ENCODE measurements at places on chromosomes 12 and 14.

DNA sequence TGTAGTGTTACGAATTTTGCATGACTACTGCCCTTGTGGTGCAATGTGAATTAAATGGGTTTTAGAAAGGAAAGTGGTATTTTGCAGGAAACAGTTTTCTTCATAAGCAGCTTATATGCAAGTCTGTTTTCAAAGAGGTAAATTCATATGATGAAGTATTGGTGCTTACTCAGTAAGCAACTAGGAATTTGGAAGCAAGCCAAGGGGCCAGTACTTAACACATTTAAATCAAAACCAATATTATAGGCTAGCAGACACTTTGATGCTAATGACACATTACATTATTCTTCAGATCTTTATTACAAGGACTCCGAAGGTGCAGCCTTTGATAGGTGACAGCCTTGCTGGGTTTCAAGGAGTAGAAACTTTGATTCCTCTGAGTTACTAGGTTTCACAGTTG is 23.1 kb downstream of the MGAT4C start:
- no peak for DNase-seq

DNA sequence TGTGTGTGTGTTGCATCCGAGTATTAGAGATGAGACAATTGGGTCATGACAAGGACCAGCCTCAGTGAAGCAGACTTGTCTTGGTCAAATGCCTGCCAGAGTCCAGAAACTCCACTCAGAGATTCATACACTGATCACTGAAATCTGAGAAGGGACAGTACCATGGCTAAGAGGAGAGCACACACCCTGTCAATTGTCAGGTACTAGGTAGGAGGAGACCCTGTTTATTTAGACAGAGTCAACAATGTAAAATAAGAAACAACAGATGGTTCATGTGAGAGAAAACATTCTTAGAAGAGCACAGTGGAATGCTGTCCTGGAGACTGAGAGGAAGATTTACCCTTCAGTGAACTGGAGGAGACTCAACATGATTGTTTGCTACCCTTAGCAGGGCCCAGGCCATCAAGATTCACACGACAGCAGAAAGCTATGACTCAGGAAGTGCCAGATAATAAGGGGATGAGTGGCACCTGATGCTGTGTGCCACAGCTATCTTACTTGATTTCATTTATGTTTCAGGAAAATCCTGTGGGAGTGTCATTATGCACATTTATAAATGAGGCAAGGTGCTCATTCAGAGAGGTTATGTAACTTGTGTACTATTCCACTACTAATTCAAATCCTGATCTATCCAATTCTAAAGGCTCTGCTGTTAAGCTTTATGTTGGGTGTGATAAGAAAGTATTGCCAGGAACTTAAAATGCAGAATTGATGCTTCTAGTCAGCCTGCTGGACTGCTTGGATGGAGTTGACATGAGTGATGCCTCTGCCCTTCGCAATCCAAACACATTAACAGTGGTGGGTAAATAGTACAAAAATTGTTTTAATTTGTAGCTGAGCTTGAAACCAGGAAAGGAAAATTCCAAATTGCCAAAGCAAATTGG is 136.6 kb upstream of the NEDD1 start:
- DNase-seq: no peak

DNA sequence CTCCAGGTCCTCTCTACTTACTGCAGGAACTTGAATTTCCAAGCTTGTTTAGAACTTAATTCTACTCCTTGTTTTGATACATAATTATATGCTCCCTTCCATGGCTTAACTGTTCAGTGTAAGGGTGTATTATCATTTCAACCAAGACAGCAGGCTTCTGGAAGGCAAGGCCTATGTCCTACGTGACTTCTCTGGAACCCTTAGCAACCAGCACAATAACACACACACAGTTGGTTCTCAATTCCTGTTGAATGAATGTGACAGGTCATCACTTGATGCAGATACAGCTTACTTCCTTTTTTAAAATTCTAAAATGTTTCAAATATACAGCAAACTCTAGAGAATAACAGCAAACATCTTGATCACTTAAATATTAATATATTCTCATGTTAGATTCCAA is 77.7 kb upstream of the COCH start:
- no peak for DNase-seq

DNA sequence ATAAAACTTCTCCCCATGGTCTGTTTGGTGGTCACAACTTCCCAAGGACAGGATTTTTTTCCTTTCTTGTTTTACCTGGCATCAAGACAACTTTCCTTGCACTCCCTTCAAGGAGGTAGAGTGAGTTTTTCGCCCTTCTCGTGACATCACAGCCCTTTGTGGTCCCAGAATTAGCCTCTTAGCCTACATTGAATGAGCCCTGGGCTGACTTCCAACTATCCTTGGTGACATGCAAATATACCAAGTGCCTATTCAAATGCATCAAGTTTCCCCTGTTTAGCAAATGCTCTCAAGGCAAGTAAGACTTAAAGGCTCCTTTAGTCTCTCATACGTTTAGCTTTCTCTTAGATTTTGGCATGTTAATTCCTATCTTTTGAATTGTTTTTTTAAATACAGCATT is 36.6 kb downstream of the TC2N start:
- DNase-seq: no peak

- no peak for DNase-seq
These were observed 119.6 kb downstream of the PLXNC1 start for GRCh38 chr12:94267921-94268471.

DNA sequence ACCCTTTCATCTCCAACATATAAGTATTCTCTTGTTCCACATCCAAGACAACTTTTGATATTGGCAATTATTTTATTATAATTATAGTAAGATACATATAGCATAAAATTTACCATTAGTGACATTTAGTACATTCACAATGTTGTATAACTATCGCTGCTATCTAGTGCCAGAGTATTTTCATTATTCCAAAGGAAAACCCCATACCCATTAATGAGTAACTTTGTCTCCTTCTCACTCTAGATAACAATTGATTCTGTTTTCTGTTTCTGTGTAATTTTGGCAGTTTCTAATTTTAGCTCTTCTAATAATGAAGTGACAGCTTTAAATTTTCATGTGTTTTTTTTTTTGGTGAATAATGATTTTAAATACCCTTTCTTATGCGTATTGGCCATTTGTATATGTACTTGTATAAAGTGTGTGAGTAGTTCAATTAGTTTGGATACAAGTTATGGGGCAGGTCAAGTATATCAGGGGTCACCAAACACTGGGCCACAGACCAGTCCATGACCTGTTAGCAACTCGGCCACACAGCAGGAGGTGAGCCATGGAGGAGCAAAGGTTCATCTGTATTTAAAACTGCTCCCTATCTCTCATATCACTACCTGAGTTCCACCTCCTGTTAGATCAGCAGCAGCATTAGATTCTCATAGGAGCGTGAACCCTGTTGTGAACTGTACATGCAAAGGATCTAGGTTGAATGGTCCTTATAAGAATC is 97.2 kb upstream of the SYT1 start:
- no peak for DNase-seq

DNA sequence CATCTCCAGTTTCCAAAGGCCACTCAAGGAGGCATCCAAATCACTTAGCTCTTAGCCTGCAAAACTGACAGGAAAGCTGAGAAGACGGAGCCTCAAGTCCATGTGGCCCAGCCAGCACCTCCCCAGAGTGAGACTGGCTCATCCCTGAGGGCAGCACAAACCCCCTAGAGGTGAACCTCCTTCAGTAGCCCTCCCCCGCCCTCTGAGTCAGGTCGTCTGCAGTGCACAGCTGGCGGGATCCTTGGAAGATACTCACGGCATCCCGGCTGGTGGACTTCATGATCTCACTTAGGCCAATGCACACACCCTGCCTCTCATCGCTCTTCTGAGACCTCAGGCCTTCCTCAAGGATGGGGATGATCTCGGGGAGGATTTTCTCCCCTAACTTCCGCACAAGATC is 24.1 kb upstream of the RAB35 start:
- DNase-seq: no peak

DNA sequence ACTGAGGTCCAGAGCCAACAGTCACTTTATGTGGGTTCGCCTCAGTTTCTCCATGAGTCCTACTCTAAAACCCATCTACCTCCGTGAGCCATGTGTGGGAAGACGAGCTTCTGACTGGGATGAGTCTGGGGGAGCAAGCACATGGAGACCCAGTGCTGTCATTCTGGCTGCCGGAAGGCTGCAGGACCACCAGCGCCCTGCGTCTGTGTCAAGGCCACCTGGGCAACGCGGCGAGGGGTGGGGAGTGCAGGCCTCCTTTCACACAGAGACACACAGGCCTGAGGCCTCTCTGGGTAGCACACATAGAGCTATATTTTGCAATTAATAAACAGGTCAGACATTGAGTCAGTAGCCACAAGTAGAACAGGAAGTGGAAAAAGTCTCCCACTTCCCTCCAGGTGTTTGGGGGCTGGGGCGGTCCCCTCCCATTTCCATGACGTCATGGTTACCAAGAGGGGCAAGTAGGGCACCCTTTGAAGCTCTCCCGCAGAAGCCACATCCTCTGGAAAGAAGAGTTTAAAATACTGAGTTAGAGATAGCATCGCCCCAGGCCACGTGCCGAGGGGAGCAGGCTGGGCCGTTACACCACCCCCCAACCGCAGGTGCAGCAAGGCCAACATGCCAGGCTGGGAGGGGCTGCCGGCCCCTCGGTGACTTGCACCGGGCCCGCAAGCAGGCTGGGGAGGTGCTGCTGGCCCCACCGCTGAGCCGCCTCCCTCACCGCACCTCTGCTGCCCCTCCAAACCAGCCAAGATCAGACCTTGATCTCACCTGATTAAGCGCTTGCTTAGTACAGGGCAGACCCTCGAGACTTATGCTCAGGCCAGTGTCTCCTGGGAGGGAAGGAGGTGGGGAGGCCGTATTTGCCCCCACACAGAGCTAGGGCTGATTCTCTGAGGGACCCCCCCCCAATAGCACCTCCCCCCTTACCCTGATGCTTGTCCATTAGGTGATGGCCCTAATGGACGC is 32.7 kb downstream of the DAD1 start:
- DNase-seq: peak; percentile 94

GRCh38 chr14:82080370-82080769 is 546.7 kb upstream of the SEL1L start:
- no peak for DNase-seq

DNA sequence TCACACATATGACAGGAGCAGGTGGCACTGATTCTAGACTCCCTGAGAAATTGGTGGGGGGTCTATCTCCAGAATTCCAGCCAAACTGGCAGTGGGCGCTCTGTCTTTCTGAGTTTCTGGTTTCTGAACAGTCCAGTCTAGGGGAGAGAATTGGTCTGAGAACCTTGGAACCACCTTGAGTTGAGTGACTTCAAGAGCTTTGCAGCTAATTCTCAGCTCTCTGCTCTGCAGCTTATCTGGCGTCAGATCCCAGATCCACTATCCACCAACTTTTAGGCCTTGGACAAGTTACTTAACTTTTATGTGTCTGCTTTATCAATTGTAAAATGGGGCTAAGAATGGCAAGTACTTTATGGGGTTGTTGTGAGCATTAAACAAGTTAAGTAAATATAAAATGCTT is 1.7 kb upstream of the KRT76 start:
- DNase-seq: no peak

- DNase-seq: peak; percentile 22
These were observed 659.8 kb downstream of the VRK1 start for GRCh38 chr14:97456958-97457357.

GRCh38 chr12:96007729-96008128 is 11.6 kb upstream of the HAL start:
- DNase-seq: no peak

DNA sequence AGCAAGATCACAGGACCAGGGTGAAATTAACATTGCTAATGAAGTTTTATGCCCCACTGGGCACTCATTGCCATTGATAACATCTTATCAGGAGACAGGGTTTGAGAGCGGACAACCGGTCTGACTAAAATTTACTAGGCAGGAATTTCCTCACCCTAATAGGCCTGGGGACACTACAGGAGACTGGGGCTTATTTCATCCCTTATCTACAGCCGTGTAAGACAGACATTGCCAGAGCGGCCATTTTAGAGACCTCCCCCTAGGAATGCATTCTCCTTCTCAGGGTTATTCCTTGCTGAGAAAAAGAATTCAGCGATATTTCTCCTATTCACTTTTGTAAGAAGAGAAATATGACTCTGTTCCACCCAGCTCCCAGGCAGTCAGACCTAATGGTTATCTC is 8.3 kb downstream of the OR4K17 start:
- no peak for DNase-seq

DNA sequence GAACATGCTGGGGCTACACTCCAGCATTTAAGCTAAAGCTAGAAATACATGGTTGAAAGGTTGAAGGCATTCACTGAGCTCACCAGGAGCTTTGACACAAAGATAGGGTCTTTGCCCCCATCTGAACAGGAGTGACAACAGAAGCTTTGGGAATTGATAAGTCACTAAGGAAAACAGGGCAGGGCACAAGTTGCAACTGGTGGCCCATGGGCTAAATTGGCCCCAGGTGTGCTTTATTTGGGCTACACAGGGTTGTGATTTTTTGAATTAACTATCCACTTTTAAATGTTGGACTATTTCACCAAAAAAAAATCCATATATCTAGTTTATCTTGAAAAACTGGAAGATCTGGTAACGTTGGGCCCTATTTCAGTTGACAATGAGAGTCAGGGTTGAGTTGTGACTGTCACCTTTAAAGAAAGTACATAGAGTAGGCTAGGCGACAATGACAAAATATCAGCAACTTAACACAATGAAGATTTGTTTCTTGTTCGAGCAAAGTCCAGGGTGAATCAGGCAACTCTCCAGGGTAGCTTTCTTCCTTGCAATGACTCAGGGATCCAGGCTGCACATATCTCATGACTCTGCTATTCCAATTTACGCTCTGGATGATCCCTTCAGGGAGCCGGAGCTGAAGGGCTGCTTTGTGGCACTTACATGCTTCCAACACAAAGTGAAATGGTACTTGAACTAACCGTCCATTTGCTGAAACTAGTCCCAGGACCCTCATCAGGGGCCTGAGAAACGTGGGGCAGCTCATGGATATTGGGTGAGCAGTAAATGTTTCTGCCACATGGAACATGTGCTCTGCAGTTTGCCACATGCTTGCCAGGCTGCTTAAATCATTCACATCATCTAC is 13.3 kb upstream of the EIF4B start:
- DNase-seq: no peak

GRCh38 chr12:71430756-71431155 is 8.8 kb upstream of the LGR5 start:
- no peak for DNase-seq

DNA sequence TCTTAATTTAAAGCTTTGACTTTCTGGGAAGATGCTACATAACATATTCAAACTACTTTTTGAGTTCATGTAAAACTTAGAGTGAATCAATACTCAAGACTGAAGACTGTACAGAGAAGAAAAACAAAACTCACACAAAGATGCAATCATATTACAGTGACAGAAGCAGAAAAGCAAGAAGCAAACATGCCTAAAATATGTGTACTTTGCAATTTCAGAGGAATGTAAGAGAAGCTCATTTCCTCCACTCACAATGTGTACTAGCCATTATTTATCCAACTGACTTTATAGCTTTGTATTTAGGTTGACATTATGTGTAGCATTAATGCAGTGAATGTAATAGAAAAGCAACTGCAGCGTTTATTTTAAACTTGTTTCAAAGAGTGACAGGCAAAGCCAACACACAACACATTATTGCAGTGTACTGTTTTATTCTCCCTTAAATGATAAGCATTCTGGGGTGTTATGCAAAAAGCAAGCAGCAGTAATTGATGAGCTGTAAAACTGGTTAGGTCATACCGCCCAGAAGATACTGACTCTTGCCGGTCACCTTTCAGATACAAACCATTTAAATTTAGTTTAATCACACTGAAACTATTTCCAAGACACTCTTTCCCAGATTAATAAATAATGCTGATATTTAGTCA is 88.2 kb upstream of the PAWR start:
- DNase-seq: no peak
